Prostate gland (tissue), 2 donors: ENCODE measurements at places on chromosomes 6 and 20.
A peak's percentile ranks its signal among the peaks of the same experiment; 100 is the strongest.

DNA sequence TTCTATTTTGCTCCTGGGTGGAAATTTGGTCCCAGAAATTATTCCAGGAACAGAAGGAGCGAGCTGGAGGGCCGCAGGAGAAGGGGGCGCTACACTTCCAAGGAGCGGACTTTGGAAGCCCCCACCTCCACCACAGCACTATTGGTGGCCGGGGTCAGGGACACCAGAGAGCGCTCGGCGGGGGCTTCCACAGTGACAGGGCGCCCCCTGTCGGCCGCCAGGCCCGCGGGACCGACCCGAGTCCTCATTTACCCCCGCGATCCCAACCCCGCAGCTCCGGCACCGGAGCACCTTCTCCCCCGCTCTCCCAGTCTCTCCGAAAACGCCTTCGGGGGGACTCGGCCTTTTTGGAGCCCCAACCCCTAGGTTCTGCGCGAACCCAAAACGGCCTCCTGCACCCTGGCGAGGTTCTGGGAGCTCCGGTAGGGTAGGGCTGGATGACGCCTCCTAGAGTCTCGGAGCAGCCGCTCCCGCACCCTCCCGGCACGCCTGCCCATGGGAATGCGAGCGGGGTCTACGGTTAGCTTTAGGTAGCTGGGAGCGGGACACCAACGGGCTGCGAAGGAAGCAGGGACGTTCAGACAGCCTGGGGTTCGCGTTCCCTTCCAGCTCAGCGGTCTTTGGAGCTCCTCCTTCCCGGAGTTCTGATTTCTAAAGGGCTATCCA lies 2.4 kb upstream of the FOXA2 start:
- DNase-seq: peak; percentile 41

- DNase-seq: no peak
Measured at GRCh38 chr6:13697857-13698256, 13.8 kb downstream of the RANBP9 start.

- DNase-seq: no peak
Measured at GRCh38 chr6:55182016-55182650, 7.8 kb downstream of the HCRTR2 start.

GRCh38 chr6:22829070-22829469 lies 259.7 kb downstream of the HDGFL1 start:
- no peak for DNase-seq

GRCh38 chr6:147708170-147708569 lies 199.7 kb downstream of the SAMD5 start:
- no peak for DNase-seq

GRCh38 chr6:167121335-167121841 lies 1.5 kb upstream of the CCR6 start:
- no peak for DNase-seq

DNA sequence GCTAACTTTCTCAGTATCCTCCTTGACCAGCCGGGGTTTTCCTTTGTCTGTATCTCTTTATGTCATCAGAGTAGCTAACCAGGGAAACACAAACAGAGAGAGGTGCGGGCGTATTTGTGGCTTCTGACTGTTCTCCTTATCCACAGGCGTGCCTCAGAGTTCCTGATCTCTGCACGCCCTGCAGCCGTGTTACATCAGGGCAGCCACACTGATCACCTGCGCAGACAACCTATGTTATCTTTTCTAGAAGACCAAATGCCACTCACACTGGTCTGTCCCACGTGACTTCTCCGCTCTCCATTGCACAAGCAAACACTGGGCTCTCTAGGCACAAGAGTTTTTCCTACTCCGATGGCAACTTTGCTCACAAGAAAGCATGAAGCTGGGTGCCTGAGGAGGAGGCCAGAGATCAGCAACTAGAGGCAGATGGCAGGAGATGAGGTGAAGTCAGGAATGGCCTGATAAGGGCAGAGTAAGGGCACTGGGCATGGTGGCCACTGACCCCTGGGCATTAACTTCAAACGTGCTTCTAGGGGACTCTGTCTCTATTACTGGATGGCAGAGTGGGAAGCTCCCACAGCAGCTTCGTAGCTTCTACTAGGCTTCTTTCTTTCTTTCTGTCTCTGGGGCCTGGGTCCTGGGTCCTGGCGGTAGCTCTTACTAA lies 4.5 kb downstream of the PDE10A start:
- DNase-seq: no peak
